ENCODE measurements at places on chromosomes 16 and 17.
A peak's percentile ranks its signal among the peaks of the same experiment; 100 is the strongest.

GRCh38 chr16:22664561-22664997 is 149.4 kb upstream of the HS3ST2 start:
- no peak for DNase-seq

GRCh38 chr16:53541326-53541725 is 38.3 kb upstream of the AKTIP start:
- no peak for DNase-seq

DNA sequence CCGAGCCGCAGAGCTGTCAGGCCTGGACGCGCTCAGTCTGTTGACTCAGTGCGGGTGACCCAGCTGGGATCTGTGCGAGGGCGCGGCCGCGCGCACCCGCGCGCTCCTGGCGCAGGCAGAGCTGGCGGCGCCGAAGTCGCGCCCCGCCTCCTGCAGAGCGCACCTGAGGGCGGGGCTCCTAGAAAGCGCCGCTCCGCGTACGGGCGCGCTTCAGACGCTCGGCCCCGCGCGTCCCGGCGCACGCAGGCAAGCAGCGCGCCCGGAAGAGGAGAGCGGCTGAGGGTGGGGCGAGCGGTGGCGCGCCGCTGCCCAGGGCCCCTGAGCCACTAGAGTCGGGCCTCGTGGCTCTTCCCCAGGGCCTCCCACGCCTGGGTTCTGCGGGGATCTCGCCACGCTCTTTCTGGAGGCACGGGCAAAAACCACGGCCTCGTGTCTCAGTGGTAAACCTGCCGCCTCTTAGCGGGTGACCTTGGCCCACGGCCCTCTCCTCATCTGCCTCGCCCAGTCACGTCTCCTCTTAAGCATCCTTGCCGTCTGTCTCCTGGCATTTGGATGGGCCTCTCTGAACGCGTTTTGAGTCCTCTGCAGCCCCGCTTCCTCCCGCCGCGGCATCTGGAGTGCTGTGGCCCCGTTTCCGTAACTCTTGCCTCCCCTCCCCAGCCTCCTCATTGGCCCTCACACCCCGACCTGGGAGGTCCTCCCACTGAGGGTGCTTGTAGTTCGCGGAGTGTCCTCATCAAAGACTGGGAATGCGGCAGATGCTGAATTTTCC is at the start of gene ABCA5:
TSS of gene ABCA5 (minus strand) at position 74 of the 772 bp plus-strand sequence. CDS start 12,718 bp downstream, outside the sequence.
- peak; percentile 89 for DNase-seq

DNA sequence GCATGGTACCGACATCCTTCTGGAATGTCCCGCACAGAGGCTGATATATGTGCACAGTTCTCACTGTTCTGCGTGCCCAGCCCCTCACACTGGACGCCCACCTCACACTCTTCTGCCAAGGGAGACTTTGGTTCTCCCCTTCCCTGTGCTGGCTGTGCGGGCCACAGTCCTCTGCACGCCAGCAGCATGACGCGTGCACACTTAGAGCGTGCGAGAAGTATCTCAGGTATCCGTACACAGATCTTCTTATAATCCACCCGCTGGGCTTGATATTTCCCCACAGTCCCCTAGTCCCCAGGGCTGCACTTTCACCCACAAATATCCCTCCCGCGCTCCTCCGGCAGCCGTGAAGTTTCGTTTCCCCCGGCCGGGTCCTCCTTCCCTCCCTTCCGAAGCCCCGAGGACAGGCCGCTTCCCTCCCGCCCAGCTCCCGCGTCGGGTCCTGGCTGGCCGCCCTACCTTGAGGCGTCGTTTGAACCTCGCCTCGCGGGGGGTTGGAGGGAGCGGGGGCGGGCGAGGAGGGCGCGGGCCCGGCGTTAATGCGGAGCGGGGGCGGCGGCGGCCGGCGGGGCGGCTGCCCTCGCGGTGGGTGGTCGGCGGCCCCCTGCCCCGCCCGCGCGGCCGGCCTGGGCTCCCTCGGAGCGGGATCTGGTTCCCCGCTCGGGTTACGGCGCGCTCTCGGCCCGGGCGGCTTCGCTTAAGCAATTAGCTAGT is 5.0 kb upstream of the FOXF1 start:
- DNase-seq = no peak

DNA sequence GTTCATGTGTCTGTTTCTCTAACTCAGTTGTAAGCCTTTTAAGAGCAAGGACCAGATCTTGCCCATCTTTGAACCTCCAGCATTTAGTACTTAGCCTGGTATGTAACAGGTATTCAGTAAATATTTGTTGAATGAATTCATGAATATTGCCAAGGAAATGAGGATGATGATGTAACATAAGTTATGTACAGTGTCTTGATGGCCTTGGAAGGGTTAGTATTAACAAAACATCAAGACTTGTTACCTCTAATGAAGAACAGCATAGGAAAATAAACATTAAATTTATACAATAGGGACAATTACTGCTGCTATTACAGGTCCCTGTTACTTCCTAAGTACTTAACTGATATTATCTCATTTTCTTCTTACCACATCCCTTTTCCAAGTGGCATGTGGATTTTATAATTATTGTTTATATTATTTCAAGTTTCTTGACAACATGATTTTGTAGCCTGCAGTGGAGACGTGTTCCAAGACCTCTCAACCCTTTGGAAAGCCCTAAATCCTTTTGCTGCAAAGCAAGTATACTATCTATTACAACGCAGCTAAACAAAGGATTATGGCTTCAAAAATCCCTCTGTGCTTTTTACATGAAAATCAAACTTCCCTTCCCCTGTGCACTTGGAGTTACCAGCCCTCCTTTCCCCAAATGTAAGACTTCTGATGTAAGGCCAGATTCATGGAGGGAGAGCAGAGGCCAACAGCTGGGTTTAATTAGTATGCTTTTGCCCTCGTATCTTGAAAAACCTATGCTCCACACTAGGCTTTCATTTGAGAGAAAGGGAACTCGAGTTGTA is 77.4 kb upstream of the SMIM36 start:
- no peak for DNase-seq

GRCh38 chr16:17356243-17356933 is 114.4 kb downstream of the XYLT1 start:
- no peak for DNase-seq
